Natural killer cell treated with Interleukin-12 subunit alpha and Interleukin-12 subunit beta and Interleukin-15 and Interleukin-18, amount 100 ng/mL, for 72 hours (primary cell): ENCODE measurements at places on chromosomes 1 and 21. TPM values are rescaled to one million over a fixed set of nuclear protein-coding genes. Genes with fewer than 3 reads are reported as not detected.
A peak's percentile ranks its signal among the peaks of the same experiment; 100 is the strongest.

Gene BTBD8
- total RNA-seq, result 0.67 TPM

GRCh38 chr1:86239894-86240293 lies 83.3 kb upstream of the COL24A1 start:
- H3K36me3 ChIP-seq, result peaks cover 4% of the 10 kb centered on the region
- DNase-seq, result no peak
- no peaks in the 10 kb centered on the region for H3K4me1 ChIP-seq
- no peak overlapping the region for H3K4me3 ChIP-seq
- no peaks in the 10 kb centered on the region for H3K27me3 ChIP-seq
- no peak overlapping the region for H3K27ac ChIP-seq

DNA sequence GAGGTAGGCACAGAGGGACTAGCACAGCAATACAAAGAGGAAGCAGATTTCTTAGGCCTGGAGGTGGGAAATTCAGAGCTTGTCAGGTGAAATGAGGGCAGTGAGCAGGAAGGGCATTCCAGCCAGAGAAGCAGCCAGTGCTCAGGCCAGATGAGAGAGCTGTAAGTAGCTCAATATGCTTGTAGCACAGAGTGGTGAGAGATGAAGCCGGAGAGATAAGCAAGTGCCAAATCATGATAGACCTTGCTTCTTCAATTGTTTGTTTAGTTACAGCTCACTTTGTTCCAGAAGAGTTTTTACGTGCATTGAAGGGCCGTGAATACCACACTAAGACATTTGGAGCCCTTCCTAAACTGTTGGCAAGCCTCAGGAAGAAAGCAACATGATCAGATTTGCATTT lies 42.0 kb upstream of the ADAMTS1 start:
- H3K27me3 ChIP-seq, result peaks cover 17% of the 10 kb centered on the region
- no peaks in the 10 kb centered on the region for H3K4me1 ChIP-seq
- DNase-seq, result no peak
- no peak overlapping the region for H3K4me3 ChIP-seq
- H3K27ac ChIP-seq, result no peak overlapping the region

Gene GBP6
- 0.19 TPM for total RNA-seq

DNA sequence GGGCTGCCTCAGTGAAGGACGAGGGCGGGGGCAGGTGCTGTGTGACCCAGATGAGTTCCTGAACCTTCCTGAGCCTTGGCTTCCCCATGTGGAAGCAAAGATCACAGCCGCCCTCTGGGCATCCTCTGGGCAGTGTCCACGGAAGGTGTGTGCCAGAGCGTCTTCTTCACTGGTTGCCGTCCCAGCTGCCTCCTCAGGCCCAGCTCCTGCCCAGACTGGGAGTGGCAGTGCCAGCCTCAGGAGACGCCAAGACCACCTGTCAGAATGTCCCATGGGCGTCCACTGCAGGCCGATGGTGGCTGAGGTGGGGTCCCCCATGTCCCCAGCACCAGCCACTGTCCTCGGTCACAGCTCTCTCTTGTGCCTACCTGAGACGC lies 10.2 kb downstream of the ARHGEF16 start:
- H3K4me1 ChIP-seq, result no peaks in the 10 kb centered on the region
- no peak overlapping the region for H3K27ac ChIP-seq
- H3K4me3 ChIP-seq, result no peak overlapping the region
- no peaks in the 10 kb centered on the region for H3K27me3 ChIP-seq
- no peaks in the 10 kb centered on the region for H3K36me3 ChIP-seq
- DNase-seq, result no peak

- H3K4me3 ChIP-seq, result no peak overlapping the region
- H3K36me3 ChIP-seq, result peaks cover 27% of the 10 kb centered on the region
- no peak overlapping the region for H3K27ac ChIP-seq
- no peaks in the 10 kb centered on the region for H3K27me3 ChIP-seq
- no peak for DNase-seq
Measured at GRCh38 chr1:7988576-7988975, 27.1 kb downstream of the PARK7 start.

- H3K36me3 ChIP-seq, result no peaks in the 10 kb centered on the region
- DNase-seq, result no peak
- H3K27me3 ChIP-seq, result no peaks in the 10 kb centered on the region
- H3K4me1 ChIP-seq, result peaks cover 62% of the 10 kb centered on the region
Measured at GRCh38 chr21:37463083-37463801, 96.7 kb downstream of the DYRK1A start.

Gene GNG4
- not detected for total RNA-seq

Gene KCNJ9
- total RNA-seq, result not detected

- H3K36me3 ChIP-seq, result peaks cover 28% of the 10 kb centered on the region
- H3K4me3 ChIP-seq, result peak overlapping the region; percentile 57
Measured at GRCh38 chr1:185426848-185427247, 109.8 kb upstream of the IVNS1ABP start.

Gene F5
- 0.47 TPM for total RNA-seq

GRCh38 chr1:51093581-51093980 lies 8.4 kb upstream of the C1orf185 start:
- peaks cover 7% of the 10 kb centered on the region for H3K36me3 ChIP-seq
- H3K4me1 ChIP-seq, result no peaks in the 10 kb centered on the region
- no peak for DNase-seq
- H3K27ac ChIP-seq, result no peak overlapping the region
- peaks cover 66% of the 10 kb centered on the region for H3K27me3 ChIP-seq

Gene FCGR3A
- total RNA-seq, result 34.5 TPM

DNA sequence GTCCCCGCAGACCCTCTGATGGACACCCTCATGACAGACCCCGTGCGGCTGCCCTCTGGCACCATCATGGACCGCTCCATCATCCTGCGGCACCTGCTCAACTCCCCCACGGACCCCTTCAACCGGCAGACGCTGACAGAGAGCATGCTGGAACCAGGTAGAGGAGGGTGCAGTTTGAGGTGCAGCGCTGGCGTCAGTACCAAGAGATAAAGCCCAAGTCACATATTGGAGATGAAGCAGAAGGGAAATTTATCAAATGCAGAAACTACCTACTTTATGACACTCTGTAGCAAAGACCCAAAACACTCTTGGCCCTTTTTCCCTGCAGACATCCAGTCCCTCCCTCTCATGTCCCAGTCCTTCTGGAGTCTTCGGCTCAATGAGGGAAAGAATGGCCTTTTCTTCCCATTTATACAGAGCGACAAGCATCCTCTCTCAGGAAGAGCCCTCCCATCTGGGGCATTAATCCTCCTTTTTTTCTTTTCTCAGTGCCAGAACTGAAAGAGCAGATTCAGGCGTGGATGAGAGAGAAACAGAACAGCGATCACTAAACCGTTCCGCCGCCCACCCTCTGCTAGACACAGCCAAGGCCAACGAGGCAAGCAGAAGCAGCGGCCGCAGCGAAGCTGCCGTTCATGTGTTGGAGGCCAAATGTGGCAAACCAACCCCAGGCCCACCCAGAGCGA lies 30.8 kb upstream of the KIF1B start:
- DNase-seq, result no peak
- no peak overlapping the region for H3K4me3 ChIP-seq
- H3K27me3 ChIP-seq, result no peaks in the 10 kb centered on the region

DNA sequence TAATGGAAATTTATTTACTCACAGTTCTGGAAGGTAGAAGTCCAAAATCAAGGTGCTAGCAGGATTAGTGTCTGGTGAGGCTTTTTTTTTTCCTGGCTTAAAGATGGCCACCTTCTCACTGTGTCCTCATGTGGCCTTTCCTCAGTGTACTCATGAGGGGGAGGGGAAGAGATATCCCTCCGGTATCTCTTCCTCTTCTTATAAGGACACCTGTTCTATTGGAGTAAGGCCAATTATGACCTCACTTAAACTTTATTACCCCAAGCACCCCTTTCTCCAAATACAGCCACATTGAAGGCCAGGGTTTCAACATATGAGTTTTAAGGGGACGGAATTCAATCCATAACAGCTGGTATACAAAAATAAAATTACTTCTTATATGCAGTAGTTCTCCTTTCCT lies 203.7 kb upstream of the C1orf87 start:
- H3K4me3 ChIP-seq, result no peak overlapping the region
- H3K4me1 ChIP-seq, result peaks cover 3% of the 10 kb centered on the region
- no peaks in the 10 kb centered on the region for H3K27me3 ChIP-seq

GRCh38 chr1:88022516-88022915 lies 661.6 kb upstream of the PKN2 start:
- no peak for DNase-seq
- H3K36me3 ChIP-seq, result no peaks in the 10 kb centered on the region
- H3K4me3 ChIP-seq, result no peak overlapping the region
- H3K27ac ChIP-seq, result no peak overlapping the region

Gene RNF223
- not detected for total RNA-seq

- no peak overlapping the region for H3K27ac ChIP-seq
- H3K36me3 ChIP-seq, result no peaks in the 10 kb centered on the region
- H3K27me3 ChIP-seq, result peaks cover 32% of the 10 kb centered on the region
- no peak overlapping the region for H3K4me3 ChIP-seq
- no peak for DNase-seq
Measured at GRCh38 chr1:11473491-11474034, 5.4 kb upstream of the DISP3 start.

- no peaks in the 10 kb centered on the region for H3K27me3 ChIP-seq
- no peak overlapping the region for H3K4me3 ChIP-seq
- peak overlapping the region; percentile 24 for H3K27ac ChIP-seq
Measured at GRCh38 chr1:244371242-244372141, 80.2 kb downstream of the ADSS2 start.

- peaks cover 15% of the 10 kb centered on the region for H3K4me1 ChIP-seq
- no peaks in the 10 kb centered on the region for H3K36me3 ChIP-seq
- no peak within 1 kb of the TSS for H3K27ac ChIP-seq
- H3K27me3 ChIP-seq, result peaks cover 66% of the 10 kb centered on the region
- H3K4me3 ChIP-seq, result no peak within 1 kb of the TSS
Measured at GRCh38 chr1:26410706-26411623, at the start of gene LIN28A. TSS of gene LIN28A (plus strand) at chr1:26410817. CDS start at chr1:26410892, 75 bp downstream.

Gene FNDC10
- total RNA-seq, result 0.81 TPM

GRCh38 chr1:223760833-223761232 lies 48.5 kb downstream of the CAPN2 start:
- H3K27me3 ChIP-seq, result no peaks in the 10 kb centered on the region
- H3K4me1 ChIP-seq, result peaks cover 6% of the 10 kb centered on the region
- no peaks in the 10 kb centered on the region for H3K36me3 ChIP-seq

Gene GBP4
- 38.5 TPM for total RNA-seq

- DNase-seq, result no peak
- peak overlapping the region; percentile 63 for H3K4me3 ChIP-seq
- H3K27me3 ChIP-seq, result no peaks in the 10 kb centered on the region
- H3K27ac ChIP-seq, result peak overlapping the region; percentile 92
Measured at GRCh38 chr1:115063228-115063901, 25.9 kb downstream of the TSPAN2 start.

GRCh38 chr1:232505884-232506283 lies 124.0 kb downstream of the SIPA1L2 start:
- H3K4me3 ChIP-seq, result no peak overlapping the region
- no peaks in the 10 kb centered on the region for H3K4me1 ChIP-seq
- no peak for DNase-seq
- H3K27ac ChIP-seq, result no peak overlapping the region

DNA sequence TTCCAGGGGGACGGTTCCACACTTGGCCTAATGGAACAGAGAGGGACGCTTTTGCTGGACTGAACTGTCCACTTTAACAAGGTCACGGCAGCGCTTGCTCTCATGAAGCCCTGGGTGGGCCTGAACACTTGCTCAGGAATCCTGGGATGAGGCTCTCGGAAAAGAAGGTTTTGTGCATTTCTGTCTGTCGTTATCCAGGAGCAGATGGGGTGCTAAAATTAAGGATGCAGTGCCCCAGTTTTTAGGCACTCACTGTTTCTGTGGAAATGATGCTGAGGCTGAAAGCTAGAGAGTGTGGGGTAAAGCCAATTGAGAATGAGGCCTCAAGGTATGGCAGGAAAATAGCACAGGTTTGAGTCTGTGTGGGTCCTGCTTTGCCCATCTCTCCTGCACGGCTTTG lies 111.0 kb downstream of the DAB1 start:
- H3K36me3 ChIP-seq, result no peaks in the 10 kb centered on the region
- H3K27ac ChIP-seq, result no peak overlapping the region
- H3K4me3 ChIP-seq, result no peak overlapping the region
- H3K27me3 ChIP-seq, result no peaks in the 10 kb centered on the region
- no peak for DNase-seq
- H3K4me1 ChIP-seq, result peaks cover under 1% of the 10 kb centered on the region

GRCh38 chr1:107048241-107048640 lies 8.2 kb upstream of the PRMT6 start:
- no peak overlapping the region for H3K27ac ChIP-seq
- H3K27me3 ChIP-seq, result peaks cover 21% of the 10 kb centered on the region
- H3K36me3 ChIP-seq, result no peaks in the 10 kb centered on the region
- no peaks in the 10 kb centered on the region for H3K4me1 ChIP-seq
- DNase-seq, result no peak
- no peak overlapping the region for H3K4me3 ChIP-seq

DNA sequence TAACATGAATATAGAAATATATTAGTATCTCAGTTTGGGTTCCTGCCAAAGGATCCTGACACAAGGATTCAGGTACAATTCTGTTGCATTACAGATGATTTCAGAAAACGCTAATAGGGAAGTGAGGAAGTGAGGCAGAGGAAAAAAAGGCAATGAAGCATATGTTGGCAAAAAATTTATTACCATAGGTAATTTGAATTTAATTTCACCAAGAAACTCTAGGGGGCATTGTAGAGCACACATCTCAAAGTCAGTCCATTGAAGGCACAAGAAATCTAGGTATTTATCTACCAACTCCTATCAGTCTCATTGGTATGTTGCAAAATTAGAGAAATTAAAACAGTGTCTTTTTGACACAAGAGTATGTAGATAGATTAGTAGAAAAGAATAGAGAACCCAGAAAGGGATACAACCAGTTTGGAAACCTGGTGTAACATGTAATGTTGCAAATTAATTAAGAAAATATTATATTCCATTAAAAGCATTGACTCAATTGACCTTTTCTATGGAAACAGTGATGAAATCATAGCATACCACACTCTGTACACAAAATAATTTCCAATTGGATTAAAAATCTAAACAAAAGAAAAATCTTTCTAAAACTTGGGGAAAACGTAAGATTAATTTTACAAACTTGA lies 104.9 kb upstream of the SNX7 start:
- H3K27ac ChIP-seq, result no peak overlapping the region
- H3K36me3 ChIP-seq, result no peaks in the 10 kb centered on the region
- no peak overlapping the region for H3K4me3 ChIP-seq
- H3K4me1 ChIP-seq, result no peaks in the 10 kb centered on the region
- no peaks in the 10 kb centered on the region for H3K27me3 ChIP-seq
- DNase-seq, result no peak

DNA sequence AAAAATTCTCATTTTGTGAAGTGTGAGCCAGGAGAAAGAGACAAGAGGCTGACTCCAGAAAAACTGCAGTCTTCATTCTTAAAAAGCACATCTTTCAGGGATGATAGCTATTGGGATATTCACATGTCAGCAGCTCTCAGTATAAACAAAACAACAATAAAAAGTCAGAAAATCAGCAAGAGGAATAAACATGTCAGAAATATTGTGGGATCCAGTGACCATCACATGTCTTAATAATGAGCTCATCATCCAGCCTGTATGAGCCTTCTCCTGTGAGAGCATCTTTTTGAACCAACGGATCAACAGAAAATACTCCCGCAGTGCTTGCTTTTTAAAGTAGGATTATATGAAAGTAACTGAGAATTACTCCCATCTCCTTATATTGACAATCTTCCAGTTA lies 241.6 kb downstream of the SMYD3 start:
- no peaks in the 10 kb centered on the region for H3K4me1 ChIP-seq
- H3K36me3 ChIP-seq, result no peaks in the 10 kb centered on the region
- no peak overlapping the region for H3K4me3 ChIP-seq
- H3K27me3 ChIP-seq, result no peaks in the 10 kb centered on the region
- DNase-seq, result no peak
